ENCODE measurements at places on chromosomes 3 and 15.

- no peak for DNase-seq
Observed at GRCh38 chr3:79497447-79498111, 270.2 kb downstream of the ROBO1 start.

GRCh38 chr3:195003006-195003892, 267.7 kb downstream of the XXYLT1 start:
- no peak for DNase-seq

DNA sequence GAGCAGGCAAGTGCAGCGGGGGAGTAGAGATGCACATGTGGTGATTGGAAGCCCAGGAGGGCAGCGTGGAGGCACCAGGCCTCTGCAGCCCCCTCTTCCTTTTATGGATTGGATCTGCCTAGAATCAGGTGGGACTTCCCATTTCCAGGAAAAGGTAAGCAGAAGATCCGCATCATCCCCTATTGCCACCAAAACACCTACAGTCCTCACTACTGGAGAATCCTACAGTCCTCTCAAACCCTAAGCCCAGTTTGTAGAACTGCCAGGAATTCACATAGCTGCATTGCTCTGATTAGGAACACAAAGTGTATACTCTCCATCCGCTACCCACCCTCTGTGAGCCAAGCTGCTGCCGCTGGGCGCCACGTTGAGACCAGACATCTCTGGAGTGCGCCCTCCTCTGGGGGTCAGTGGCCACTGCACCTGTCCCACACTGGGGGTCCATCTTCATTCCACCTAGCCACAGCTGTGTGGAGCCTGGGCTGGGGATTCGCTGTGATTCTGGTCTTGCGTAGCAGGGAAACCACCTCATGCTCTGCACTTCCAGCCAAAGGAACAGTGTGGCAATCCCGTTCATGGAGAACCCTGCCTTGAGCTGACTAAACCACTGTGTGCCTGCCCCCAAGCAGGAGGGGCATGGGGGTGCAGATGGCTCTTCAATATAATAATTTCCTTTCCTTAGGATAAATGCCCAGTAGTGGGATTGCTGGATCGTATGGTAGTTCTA, 88.9 kb upstream of the PTX3 start:
- DNase-seq: no peak

DNA sequence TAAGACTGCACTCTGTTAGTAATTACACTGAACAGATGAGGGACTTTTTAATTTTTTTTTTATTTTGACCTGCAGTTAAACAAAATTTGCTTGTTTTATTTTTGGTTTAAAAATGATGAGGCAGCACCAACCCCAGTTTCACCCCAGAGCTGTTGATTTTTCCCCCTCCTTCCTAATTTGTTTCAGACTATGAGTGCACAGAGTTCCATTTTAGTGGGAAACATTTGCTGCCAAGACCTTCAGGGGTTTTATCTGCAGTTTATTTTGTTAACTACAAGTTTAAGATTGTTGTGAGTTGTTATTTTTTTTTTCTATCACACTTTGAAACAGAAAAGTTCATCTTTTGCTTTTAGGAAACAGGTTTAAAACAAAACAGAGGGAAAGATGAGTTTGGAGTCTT, 455.9 kb upstream of the NR2F2 start:
- DNase-seq: no peak

GRCh38 chr3:160668454-160668853, 8.5 kb upstream of the ARL14 start:
- DNase-seq: no peak

- no peak for DNase-seq
Observed at GRCh38 chr3:47259114-47259513, 23.5 kb downstream of the KIF9 start.

GRCh38 chr3:10226293-10226692, 22.0 kb upstream of the TATDN2 start:
- DNase-seq: no peak

GRCh38 chr3:160210799-160211221, 14.4 kb upstream of the C3orf80 start:
- peak; percentile 6 for DNase-seq

DNA sequence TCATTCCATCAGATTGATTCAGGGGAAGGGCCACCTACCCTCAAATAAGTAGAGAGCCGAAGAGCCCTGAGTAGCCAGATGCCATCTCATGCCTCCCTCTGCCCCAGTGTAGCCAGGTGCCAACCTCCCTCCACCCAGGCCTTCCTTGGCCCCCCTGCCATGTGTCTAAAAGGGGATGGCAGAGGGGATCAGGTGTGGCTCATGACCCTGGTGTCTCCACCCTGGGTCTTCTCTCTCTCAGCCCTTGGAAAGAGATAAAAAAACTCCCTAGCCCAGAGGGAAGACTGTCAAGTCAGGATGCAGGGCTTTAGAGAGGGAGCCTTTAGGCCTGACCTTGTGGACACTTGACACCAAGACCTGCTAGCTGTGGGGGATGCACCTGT, 5.2 kb downstream of the GRM2 start:
- no peak for DNase-seq

DNA sequence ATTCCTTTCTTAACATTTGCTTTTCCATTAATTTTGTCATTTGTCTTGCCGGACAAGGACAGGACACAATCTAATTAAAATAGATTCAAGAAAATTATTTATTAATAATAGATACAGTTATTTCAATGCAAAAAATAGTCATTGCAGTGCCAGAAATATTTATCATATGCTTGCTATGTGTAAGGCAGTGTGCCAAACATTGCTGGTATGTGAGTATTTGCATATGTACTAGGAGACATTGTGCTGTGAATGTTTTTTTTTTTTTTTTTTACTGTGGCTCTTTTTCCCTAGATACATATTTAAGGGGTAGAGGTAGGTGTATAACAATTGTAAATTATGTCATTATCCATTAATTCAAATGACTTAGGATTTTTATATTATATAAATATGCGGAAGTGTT, 23.3 kb downstream of the SPRED1 start:
- DNase-seq: no peak

- no peak for DNase-seq
Observed at GRCh38 chr15:91526424-91526823, 327.1 kb upstream of the SLCO3A1 start.

- DNase-seq: no peak
Observed at GRCh38 chr3:17038141-17038540, 153.4 kb downstream of the PLCL2 start.

DNA sequence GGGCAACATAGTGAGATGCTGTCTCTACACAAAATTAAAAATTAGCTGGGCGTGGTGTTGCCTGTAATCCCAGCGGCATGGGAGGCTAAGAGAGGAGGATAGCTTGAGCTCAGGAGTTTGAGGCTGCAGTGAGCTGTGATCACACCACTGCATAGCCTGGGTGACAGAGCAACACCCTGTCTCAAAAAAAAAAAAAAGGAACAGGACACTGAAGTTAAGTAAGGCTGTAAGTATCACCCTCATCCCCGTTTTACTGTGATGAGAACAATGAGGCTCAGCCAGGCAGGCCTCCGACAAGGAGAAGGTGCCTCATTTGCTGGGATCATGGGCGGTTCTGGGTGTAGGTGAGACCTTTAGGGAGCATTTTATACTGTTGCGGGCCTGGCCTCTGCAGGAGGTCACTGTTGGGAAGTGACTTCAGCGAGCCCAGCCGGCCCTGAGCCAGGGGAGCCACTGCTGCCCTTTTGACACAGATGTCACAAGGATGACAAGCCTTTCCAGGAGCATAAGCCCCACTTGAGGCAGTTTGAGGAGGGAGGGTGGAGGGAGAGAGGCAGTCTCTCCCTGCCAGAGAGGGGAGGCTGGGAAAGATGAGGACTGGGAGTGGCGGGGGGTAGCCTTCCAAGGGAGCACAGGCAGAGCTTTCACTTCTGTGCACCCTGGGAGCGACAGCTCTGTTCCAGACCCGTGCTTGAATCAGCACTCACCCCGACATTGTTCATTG, 30.8 kb downstream of the IRAK2 start:
- DNase-seq: no peak

DNA sequence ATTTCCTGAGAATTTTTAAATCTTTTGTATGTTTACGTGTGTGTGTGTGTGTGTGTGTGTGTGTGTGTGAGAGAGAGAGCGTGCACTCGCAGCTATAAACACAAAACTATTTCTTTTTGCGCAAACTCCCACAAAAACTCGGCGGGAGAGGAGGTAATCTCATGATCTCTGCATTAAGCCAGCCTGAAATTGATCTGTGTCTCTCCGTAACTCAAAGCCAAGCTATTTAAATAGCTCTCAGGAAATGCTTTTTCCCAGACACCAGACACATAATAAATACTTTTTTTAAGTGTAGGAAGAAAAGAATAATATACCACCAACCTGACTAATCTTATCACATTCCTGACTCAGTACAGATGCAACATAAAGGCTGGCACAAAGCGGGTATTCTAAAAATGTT, 226.8 kb downstream of the MAGI1 start:
- DNase-seq: no peak

GRCh38 chr3:124826703-124827102, 60.5 kb downstream of the ITGB5 start:
- peak; percentile 84 for DNase-seq

DNA sequence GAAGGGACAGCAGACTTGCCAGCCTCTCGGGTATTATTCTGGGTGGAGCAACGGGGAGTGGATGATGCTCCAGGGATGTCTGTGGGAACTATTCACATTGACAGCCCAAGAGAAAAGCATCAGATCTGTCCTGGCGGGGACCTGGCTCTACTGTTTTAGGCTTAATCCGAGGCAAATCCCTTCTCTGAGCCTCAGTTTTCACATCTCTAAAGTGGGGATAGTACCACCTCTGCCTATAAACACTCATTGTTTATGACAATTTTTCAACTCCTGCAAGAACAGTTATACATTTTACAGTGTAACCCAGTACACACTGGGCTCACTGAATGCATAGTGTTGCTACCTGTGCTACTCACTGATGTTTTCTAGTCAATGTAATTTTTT, 9.3 kb downstream of the PDIA5 start:
- no peak for DNase-seq

GRCh38 chr3:53795176-53795575, 51.0 kb downstream of the CHDH start:
- no peak for DNase-seq

DNA sequence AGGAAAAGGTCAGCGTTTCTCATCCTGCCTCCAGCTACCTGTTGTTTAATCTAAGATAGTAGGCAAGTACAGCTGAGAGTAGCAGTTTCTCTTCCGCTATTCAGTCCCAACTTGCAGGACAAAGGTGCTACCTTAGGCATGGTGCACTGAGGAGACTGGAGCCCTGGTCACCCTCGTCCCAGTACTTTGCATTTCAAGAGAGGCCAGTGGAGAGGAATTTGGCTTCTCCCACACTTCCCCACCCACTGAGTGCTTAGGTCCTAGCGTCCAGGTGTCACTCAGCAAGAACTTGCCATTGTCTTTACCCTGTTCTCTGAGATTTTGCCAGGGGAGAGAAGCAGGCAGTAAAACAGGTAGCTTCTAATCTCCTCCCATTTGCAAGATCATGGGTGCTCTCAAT, 12.5 kb upstream of the RPN1 start:
- no peak for DNase-seq

GRCh38 chr15:62931650-62932049, 110.9 kb upstream of the TPM1 start:
- DNase-seq: no peak

- no peak for DNase-seq
Observed at GRCh38 chr3:50126287-50127211, 28.6 kb upstream of the SEMA3F start.
